Stimulated activated CD8-positive, alpha-beta memory T cell treated with anti-CD3 and anti-CD28 coated beads, Interleukin-7, amount 100 ng/mL, for 4 hours (primary cell): ENCODE measurements at places on chromosomes 7 and 10.

DNA sequence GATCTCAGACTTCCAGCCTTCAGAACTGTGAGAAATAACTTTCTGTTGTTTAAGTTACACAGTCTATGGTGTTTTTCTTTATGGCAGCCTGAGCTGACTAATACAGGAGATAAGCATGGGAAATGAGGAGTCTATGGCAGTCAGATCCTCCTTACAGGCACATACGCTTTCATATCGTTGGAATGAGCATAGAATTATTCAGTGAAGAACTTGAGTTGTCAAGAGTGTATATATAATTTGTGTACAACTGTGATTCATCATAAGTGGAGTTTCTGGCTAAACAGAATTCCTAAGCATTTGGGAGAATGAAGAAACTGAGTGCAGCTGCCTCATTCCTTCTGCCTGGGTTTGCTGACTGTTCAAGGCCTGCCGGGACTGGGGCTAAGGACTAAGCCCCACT, 516.7 kb downstream of the ADRA2A start:
- no peak for DNase-seq

GRCh38 chr7:95269640-95270039, 54.7 kb downstream of the PON1 start:
- DNase-seq, result no peak

- DNase-seq, result no peak
Measured at GRCh38 chr7:48781752-48782151, 142.6 kb upstream of the CDC14C start.

DNA sequence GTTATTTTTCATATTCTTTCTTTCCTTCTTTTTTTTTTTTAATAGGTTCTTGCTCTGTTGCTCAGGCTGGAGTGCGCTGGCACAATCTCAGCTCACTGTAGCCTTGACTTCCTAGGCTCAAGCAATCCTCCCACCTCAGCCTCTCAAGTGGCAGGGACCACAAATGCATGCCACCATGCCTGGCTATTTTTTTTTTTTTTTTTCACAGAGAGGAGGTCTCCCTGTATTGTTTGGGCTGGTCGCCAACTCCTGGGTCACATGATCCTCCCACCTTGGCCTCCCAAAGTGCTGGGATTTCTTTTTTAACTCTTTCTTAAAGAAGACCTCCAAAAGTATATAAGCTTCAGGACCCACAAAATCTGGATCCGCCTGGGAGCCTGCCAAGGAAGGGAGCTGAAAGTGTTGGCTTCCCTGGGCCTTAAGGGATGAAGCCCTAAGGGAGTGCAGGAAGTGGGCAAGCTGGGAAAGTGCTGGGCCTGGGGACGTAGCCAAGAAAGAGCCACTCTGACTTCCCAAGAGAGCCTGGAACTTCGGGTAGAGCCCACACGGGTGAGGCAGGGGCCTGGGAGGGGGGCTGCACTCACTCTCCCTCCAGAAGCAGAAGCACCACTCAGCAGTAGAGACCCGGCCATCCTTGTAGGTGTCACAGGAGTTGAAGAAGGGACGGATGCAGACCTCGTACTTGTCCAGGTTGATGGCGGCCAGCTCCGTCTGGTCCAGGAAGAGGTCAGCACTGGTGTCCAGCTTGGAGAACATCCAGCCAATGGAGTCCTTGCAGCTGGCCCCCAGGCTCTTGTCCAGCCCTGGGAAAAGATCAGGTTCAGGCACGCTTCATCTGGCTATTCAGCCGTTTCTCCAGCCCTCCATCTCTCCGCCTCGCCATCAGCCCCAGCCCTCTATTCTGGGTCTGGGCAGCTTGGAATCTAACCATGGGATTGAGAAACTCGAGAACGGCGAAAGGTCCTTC, 21.8 kb downstream of the SPOCK2 start:
- no peak for DNase-seq

DNA sequence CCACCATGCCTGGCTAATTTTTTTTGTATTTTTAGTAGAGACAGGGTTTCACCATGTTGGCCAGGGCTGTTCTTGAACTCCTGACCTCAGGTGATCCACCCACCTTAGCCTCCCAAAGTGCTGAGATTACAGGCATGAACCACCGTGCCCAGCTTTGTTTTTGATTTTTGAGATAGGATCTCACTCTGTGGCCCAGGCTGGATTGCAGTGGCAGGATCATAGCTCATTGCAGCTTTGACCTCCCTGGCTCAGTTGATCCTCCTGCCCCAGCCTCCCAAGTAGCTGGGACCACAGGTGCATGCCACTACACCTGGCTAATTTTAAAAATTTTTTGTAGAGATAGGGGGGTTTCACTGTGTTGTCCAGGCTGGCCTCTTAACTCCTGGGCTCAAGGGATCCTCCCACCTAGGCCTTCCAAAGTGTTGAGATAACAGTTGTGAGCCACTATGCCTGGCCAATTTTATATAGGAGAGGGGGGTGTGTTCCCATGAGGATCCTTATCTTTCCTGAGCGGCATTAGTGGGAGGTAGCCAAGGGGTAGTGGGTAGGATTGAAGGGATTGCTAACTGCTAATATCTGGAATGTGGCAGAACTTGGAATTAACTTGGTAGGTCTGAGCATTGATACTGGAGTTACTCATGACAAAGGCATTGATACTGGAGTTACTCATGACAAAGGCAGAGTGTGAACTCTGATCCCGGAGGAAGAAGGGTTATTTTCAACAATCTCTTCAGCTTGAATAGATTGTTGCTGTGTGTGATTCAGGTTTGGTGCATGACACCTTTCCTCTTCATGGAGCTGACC, 1.0 kb upstream of the NOLC1 start:
- DNase-seq, result no peak

- peak; percentile 13 for DNase-seq
Measured at GRCh38 chr7:5773661-5774086, 7.8 kb downstream of the RNF216 start.

GRCh38 chr10:52864201-52865106, 91.9 kb upstream of the MBL2 start:
- no peak for DNase-seq

DNA sequence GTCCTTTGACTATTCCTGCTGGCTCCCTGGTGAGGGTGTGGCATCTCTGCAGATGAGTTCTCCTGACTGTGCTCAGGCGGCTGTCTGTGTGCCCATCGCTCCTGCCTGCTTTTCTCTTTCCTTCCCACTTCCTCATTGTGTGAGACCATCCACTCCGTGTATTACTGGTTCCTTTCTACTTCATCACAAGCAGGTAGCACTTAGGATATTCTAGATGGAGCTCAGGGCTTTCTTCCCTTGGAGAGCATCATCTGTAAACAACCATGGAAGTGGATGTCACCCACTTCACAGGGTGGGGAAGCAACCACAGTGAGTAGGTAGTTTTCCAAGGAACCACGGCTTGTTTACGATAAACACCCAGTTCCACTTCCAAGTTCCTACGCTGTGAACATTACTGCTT, 15.7 kb downstream of the DNAJB6 start:
- DNase-seq, result no peak

DNA sequence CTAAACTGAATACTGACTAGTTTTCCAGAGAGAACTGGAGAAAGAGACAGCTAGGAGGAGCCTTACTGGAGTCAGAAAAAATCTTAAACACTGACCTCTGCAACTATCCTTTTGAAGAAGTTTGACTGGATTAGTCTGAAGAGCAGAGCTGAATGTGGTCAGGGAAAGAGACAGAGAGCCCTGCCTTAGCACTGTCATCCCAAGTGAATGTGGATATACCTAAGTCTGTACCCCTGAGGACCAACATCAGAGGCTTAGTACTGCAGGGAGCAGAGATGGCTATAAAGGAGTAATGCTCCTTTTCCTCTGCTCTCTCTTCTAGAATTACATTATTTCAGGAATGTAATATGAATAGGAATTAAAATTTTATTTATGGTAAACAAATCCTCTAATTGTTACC, 69.8 kb upstream of the TMEM140 start:
- no peak for DNase-seq

- no peak for DNase-seq
Measured at GRCh38 chr10:70312972-70313371, 29.2 kb upstream of the NPFFR1 start.

GRCh38 chr10:95818668-95819067, 62.7 kb downstream of the ENTPD1 start:
- no peak for DNase-seq

- no peak for DNase-seq
Measured at GRCh38 chr7:158734861-158735260, 30.3 kb upstream of the NCAPG2 start.

GRCh38 chr7:2309889-2310331, 4.3 kb downstream of the SNX8 start:
- no peak for DNase-seq

GRCh38 chr10:64573623-64574325, 1052.6 kb downstream of the REEP3 start:
- DNase-seq, result no peak

DNA sequence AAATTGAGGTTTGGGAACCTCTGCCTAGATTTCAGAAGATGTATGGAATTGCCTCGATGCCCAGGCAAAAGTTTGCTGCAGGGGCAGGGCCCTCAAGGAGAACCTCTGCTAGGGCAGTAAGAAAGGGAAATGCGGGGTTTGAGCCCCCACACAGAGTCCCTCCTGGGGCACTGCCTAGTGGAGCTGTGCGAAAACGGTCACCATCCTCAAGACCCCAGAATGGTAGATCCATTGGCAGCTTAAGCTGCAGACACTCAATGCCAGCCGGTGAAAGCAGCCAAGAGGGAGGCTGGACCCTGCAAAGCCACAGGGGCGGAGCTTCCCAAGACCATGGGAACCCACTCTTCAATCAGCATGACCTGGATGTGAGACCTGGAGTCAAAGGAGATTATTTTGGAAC, 15.0 kb upstream of the TFEC start:
- no peak for DNase-seq

DNA sequence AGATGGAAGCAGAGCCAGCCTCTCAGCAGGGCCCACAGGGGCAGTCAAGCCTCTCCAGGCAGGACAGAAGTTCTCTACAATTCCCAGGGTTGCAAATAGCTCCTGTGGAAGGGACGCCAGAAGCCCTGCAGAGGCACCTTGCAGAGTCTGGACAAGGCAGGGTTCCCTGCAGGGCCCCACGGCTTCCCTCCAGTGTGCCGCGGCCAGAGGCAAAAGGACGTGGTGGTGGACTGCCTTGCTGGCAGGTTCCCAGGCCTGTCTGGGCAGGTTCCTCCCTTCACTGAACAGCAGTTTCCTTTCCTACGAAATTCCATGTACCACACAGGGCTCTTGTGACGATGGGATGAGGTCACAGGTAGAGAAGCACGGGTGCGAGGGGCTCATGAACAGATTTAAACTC, 25.1 kb downstream of the UPP1 start:
- DNase-seq, result no peak

- DNase-seq, result no peak
Measured at GRCh38 chr10:113060201-113061053, 110.4 kb downstream of the TCF7L2 start.

DNA sequence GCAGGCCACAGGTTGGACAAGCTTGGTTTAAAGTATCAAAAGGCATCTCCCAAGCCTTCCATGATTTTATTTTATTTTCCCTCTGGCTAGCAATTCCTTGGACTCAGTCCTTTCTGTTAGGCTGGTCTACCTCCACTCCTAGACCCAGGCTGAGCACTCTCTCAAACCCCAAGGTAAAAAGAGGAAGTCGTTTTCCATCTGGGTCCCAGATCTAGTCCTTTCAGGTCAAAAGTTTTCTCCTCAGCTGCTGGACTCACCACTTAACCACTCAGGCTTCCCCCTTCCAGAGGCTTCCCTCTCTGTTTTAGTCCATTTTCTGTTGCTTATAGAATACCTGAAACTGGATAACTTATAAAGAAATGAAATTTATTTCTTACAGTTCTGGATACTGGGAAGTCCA, 252.3 kb upstream of the MKLN1 start:
- no peak for DNase-seq

GRCh38 chr10:22252224-22252800, 34.5 kb upstream of the EBLN1 start:
- DNase-seq, result peak; percentile 51

- DNase-seq, result no peak
Measured at GRCh38 chr7:13217768-13218167, 530.3 kb downstream of the ARL4A start.

GRCh38 chr7:74365322-74366022, 76.3 kb downstream of the CLIP2 start:
- no peak for DNase-seq

DNA sequence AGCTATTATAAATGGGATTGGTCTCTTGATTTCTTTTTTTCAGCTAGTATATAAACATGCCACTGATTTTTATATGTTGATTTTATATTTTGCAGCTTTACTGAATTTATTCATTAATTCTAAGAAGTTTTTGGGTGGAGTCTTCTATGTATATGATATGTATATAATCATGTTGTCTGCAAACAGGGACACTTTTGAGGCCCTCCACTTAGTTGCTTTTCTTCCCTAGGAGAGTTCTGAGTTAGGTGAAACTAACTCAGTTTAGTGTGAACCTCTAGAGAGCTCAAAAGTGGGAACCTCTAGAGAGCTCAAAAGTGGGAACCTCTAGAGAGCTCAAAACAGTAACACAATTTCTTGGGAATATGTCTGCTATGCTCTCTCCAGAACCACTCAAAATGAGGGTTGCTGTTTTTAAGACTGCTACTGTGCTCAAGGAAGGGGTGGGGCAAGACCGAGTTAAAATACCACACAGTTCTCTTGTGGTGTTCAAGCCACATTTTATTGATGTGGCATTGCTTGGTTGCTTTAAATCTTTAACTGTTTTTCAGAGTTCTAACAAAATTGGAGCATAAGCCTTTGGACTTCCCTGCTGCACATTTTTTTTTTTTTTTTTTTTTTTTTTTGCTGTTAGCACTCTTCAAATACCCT, 13.2 kb downstream of the CCDC7 start:
- DNase-seq, result peak; percentile 4

- DNase-seq, result no peak
Measured at GRCh38 chr7:4158441-4159153, 523.5 kb upstream of the FOXK1 start.

DNA sequence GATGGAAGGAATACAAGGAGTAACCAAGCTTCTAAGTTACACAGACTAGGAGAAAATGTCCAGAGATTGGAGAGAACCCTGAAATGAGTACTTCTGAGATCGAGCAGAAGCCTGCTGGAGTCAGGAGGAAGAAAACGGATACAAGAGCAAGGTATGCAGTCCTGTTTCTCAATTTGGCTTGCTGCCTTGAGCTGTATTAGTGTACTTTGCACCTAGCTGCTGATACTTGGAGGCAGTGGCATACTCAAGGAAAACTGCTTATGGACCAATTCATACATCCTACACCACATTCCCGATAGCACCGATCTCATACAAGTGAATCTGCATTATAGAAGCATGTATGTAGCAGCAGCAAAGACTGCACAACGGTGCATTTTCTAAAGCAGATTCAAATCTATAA, 14.4 kb downstream of the PIP4K2A start:
- DNase-seq, result no peak

- DNase-seq, result no peak
Measured at GRCh38 chr7:157274991-157275427, 61.8 kb upstream of the DNAJB6 start.

- no peak for DNase-seq
Measured at GRCh38 chr7:70698219-70698832, 433.6 kb upstream of the GALNT17 start.
